ENCODE measurements at places on chromosomes 4 and X. TPM values are rescaled to one million over a fixed set of nuclear protein-coding genes. Genes with fewer than 3 reads are reported as not detected.

BEX5 gene
- total RNA-seq, result 0.09 TPM

SPANXB1 gene
- not detected for total RNA-seq

BCOR gene
- total RNA-seq, result 23.0 TPM

OTC gene
- 46.3 TPM for total RNA-seq

HSFX4 gene
- not detected for total RNA-seq
